ENCODE measurements at places on chromosomes 6 and 20.

- no peak for DNase-seq
Measured at GRCh38 chr6:1929931-1930330, 315.5 kb downstream of the GMDS start.

DNA sequence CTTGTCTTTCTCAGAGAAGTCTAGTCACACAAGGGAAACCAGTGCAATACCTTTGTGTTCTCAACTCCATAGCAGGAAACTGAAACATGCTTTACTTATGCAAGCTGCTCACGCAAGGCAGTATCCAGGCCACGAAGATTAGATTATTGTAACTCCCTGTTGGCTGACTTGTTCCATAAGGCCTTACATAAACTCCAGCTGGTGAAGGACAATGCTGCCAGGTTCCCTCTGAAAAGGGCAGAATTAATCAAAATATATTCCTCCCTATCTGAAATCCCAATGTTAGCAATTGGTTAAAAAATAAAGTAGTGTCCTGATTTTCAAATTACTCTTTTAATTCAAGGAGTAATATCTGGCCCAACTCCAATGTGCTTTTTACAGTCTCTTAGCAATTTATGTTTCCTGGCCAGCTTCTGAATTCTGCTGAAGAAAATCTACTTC is 966.6 kb downstream of the HACE1 start:
- DNase-seq = peak; percentile 19

DNA sequence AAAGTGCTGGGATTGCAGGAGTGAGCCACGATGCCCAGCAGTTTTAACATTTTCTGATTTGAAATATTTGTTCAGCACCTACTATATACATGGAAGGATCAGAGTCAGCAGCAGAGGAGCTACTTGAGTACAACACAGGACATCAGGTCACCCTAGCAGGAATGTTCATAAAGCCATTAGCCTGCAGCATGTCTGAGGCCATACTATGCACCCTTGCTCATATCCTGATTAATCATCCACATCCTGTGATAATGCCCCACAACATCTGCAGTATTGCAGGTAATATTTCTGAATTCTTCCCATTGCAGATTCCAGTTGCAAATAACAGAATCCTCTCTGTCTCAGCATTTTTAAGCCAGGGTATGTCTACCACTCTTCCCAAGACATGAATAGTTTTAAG is 171.0 kb upstream of the PRND start:
- no peak for DNase-seq

DNA sequence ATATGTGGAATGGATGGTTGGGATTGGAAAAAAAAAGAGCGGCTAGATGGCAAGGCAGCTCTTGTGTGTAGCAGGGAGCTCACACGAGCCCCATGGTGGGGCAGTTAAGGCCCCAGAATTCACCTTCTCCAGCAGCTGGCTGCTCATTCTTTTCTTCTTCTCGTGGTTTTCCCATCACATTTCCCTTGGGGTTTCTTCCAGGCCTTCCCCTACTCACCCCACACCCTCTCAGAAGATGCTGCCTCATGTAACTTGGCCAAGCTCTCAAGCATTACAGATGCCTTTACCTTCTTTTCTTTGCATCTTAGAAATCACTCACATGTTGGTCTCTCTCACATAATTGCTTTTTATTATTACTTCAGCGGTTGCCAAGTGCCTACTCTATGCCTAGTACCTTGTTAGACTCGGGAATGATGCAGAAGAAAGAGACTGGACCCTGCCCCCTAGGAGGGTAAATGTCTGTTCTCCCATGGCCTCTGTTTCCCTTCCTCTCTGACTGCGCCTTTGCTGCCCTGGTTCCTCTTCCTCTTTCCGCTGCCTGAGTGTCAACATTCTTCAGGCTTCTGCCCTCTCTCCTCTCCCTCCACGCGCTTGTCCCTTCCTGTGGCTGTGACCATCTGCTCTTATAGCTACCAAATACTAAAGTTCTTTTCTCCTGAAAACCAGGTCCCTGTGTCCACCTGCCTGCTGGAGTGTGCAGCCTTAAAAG is 28.6 kb downstream of the PPARD start:
- DNase-seq = peak; percentile 84

GRCh38 chr20:7080472-7080871 is 313.0 kb downstream of the BMP2 start:
- no peak for DNase-seq

GRCh38 chr6:110864824-110865223 is 9.8 kb upstream of the AMD1 start:
- DNase-seq = no peak

- DNase-seq = peak; percentile 2
Measured at GRCh38 chr6:167306401-167306998, 15.4 kb downstream of the UNC93A start.
